Renal cortex interstitium (tissue), 15 donors: ENCODE measurements at places on chromosomes 2 and 18.

DNA sequence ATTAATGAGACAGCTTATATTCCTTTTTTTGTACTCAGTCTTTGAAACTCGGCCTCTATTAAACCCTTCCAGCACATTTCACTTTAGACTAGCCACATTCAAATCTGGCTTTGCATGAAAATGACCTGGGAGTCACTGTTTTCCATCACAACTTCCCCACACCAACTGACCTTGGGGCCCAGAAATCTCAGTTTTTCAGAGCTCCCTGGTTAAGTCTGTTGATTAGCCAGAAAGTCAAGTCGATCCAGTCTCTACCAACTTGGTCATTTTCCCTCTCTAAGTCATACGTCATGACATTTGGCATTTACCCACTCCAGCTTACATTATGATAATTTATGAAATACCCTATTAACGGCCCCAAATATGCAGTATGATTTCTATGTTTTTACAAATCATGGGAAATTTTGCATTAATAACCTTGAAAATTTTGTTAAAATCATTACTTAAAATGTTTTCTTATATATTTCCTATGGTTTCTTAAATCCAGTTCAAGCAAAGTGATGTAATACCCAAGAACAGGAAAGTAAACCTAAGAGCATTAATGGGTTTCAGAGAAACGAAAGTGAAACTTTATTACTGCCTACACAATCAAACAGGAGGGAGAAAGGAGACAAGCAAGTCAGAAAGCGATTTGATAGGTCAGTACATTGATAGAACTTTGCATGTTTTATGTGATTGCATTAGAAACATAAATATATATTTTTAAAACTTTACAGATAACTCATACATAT, 77.1 kb downstream of the SPATS2L start:
- no peak for DNase-seq

DNA sequence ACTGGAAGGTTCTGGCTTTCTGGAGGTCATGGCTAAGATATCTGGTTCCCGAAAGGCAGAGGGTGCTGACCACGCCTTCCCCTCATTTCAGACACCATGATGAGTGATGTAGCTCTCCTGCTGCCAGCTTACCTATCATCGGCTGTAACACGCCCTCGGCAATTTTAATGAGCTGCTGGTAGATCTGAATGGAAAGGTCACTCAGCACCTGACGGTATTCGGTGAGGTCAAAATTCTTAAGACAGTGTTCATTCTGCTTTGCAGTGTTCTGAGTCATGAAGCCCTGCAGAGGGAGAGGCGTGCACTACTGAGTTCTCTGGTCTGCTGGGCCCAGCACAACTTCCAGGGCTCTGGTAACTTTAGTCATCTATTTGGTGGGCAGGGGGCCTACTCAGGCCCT, 25.7 kb upstream of the ACAA2 start:
- DNase-seq = no peak

DNA sequence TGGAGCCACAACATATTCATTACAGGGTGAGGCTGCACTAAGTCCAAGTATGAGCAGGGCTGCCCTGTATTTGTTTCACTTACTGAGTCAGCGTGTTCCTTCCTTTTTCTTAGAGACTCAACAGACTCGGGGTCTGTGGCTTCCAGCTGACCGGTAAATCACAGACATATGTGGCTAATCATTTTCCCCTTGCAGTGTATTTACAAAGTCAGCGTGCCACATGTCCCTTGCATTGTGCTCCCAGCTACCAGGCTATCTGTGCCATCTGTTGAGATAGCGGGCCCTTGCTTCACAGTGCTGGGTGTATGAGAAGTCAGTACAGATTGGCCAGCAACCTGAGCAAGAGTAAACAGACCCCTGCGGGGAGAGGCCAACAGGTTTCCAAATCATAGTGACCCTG, 254.3 kb downstream of the LRRTM1 start:
- no peak for DNase-seq

DNA sequence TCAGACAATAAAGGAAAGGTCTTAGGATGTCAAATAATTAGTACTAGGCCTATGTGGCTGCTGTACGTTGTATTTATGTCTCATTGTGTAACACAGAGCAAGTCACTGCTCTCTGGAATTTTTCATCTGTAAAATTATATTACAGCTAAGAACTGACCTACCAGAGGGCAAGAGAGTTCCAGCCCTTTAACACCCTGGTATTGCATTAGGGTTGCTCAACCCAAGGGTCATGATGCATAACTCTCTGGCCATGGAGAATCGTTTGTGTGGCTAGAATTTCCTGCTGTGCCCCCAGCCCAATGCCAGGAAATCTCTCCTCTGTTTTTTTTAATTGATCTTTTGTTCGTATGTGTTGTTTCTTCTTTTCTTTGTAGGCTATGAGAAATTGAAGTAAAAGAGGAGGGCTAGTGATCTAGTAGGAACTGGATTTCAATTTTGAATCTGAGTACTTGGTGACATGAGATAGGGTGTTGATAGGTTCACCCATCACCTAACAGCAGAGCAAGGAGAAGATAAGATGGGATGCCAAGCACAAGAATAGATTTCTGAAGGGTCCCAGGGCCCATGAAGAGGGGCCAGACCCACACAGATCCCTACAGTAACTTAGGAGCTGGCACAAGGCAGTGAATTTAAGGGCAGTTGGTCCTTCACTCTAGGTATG, 571.2 kb upstream of the TNP1 start:
- no peak for DNase-seq

GRCh38 chr18:48721312-48721711, 182.5 kb downstream of the CTIF start:
- DNase-seq = no peak

DNA sequence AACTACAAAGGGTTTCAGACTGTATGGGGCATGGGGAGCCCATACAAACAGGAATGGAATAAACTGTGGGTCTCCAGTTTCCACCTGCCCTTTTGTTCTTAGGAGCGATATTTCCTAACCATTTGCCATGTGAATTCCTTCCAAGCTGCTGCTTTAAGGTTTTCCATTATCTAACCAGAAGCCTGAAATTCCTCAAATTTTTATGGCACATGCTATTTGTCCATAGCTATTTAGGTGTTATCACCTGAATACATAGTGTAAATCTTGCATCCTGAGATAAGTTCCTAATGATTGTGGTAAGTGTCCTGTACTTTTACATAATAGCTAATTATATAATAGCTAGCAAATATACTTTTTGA, 17.4 kb upstream of the PAIP2B start:
- no peak for DNase-seq

GRCh38 chr2:96437512-96437911, 67.6 kb downstream of the NEURL3 start:
- no peak for DNase-seq

GRCh38 chr18:60500960-60501359, 128.4 kb upstream of the MC4R start:
- no peak for DNase-seq

DNA sequence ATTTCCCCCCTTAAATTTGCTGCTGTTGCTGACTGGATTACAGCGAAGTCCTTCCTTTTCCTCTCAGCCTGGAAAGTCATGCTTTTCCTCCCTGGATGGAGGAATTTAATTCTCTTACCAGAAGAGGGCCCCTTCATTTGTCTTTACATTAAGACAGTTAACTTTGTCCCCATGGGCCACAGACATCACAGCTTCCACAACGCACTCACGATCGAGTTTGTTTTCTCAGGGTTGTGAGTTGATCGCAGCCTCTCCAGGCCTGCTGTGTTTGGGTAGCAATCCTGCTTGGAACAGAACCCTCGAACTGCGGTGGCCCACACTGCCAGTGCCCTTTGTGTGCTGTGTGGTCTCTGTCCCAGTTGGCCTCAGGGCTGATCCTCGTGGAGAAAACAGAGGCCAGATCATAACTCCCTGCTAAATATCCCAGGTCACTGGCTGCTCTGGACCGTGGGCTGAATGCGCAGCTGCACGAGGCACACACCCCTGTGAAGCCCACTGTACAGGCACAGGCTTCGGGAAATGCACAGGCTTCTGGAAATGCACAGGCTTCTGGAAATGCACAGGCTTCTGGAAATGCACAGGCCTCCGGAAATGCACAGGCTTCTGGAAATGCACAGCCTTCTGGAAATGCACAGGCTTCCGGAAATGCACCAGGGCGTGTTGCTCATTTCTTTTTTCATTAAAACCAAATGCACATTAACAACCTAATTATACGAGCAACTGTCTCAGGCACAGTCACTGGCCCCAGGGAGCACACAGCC, 2.2 kb upstream of the PDIA6 start:
- no peak for DNase-seq

- no peak for DNase-seq
Observed at GRCh38 chr18:31044926-31045325, 2.4 kb upstream of the DSC3 start.

DNA sequence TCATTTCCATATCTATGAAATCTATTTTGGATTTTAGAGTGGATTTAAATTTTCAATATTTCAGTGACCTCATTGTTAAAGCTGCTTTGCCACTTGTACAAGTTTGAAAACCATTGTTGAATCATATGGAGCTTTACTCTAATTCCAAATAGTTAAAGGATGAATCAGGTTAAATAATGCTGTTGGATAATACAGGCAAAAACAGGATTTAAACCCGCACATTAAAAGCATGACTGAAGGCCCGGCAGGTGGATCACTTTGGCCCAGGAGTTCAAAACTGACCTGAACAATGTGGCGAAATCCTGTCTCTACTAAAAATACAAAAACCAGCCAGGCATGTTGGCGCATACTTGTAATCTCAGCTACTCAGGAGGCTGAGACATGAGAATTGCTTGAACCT, 68.3 kb downstream of the RIF1 start:
- DNase-seq = no peak

- DNase-seq = no peak
Observed at GRCh38 chr18:32152705-32153448, 37.0 kb upstream of the MEP1B start.

GRCh38 chr2:175414191-175414881, 232.8 kb upstream of the ATP5MC3 start:
- DNase-seq = no peak

DNA sequence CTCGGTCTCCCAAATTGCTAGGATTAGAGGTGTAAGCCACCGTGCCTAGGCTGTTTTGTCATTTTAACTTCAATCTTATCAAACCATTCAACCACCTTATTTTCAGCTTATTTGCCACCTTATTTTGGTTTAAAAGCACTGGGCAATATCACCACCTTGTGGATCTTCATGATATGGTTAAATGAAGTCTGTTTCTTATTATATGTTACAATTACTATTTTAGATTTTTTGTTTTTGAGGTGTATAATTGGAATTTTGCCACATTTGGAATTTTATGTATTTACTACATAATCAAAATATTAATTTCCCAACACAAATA, 43.8 kb upstream of the SCN9A start:
- no peak for DNase-seq

DNA sequence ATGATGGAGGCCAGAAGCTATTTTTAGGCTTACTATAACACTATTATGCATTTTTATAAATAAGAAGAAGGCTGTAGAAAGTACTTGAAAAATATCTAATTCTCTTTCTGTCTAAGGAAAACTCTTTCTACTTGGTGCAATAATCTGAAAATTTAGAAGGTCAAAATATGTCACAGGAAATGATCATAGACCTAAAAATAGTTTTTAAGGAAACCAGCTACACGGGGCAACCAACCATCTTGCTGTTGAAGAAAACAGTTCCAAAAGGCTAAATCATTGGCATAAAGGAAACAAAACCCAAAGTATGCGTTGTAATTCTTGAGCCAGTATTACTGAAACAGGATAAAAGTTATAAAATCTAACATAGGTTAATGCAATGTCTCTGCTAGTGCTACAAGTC, 40.2 kb downstream of the SOCS6 start:
- no peak for DNase-seq

DNA sequence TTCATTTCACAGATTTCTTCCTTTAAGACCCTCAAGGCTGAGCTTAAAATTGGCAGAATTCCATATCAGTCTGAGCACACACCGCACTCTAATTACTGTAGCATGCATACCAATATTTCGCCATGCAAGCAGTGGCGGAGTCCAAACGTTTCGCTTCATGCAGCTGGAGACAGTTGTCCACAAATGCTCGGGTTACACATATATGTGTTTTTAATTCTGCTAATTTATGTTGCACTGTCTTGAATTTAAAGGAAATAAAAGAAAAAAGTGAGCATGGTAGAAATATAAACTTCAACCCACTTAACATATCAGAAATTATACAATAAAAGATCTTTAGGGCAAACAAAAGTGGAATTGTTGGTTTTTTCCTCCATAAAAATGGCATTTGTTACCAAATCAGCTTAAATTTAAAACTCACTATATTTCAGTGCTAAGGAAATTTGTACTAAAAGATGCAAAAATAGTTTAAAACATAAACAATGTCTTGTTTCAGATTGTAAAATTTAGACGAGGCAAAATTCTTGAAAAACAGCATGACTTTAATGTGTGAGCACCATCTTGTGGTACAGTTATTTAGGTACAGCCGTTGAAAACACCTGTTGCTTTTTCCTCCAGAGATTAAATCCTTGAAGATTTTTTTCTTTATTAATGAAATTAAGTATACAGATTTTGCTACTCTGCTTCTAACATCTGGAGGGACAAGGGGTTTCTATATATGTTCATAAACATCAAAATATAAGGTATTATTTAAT, 24.1 kb upstream of the KANSL1L start:
- DNase-seq = no peak

DNA sequence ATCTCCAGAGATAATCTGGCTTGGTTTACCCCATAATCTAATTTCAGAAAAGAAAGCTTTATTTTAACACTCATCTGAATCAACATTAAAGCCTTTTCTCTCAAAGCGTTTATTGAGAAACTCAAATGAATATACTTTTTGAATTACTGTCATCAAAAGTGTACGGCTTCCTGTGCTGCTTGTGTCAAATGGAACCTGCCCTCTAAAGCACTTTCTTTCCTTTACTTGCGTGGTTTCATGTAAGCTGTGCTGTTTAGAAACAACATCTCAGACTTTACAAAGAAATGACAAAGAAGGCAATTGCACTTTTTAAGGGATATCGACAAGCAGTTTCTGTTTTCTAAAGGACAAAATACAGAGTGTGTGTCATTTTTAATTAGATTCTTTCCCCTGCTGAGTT, 35.1 kb downstream of the CYBRD1 start:
- no peak for DNase-seq

- DNase-seq = no peak
Observed at GRCh38 chr18:31250902-31251301, 67.1 kb upstream of the DSG1 start.

- no peak for DNase-seq
Observed at GRCh38 chr18:2641638-2642037, 13.9 kb upstream of the SMCHD1 start.

GRCh38 chr2:25808006-25808383, 70.3 kb downstream of the ASXL2 start:
- DNase-seq = no peak

DNA sequence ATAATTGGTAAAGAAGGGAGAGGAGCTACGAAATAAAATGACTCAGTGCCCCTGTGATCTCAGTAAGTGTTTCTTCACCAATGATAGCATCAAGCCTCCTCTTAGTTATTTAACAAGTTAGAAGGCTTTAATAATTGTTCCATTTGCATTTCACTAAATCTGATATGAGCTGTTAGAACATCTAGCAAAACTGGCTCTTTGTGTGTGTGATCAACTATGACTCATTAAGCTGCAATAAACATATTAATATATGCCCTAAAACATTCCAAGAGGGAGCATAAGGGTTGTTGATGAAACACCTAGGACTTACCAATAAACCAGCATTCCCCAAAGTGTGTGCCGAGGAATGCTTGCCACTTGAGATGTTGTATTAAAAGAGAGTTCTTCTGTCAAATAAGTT, 115.2 kb downstream of the OSBPL6 start:
- DNase-seq = no peak

- DNase-seq = no peak
Observed at GRCh38 chr18:5534845-5535244, 9.0 kb downstream of the EPB41L3 start.
